ENCODE measurements at places on chromosomes 12 and 14.

GRCh38 chr14:61653507-61653906 lies 41.8 kb upstream of the HIF1A start:
- DNase-seq: no peak

DNA sequence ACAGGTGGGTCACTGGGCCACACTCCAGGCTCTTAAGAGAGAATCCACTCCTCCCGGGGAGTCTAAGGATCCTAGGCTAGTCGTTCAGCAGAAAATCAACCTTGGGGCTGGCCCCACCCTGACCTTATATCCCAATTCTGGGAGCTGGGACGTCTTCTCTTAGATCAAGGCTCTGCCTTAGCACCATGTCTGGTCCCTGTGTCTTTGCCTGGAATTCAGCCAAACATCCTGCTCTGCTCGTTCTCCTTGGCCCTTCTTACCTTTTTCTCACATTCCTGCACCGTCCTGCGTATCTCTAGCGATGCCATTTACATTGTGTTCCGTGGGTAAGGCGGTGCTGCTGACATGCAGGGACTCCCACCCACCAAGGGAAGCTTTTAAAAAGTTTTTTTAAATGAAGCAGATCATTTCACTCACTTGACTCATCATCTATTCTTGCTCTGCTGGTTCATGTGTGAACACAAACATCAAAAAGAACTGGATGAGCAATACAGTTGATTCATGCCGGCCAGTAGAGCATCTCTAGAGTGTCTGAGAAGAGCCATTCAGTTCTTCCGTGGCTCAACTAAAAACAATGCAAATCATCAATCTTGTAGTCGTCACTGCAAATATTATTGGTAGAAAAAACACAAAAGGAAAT lies 50.2 kb downstream of the KCNK13 start:
- no peak for DNase-seq

- DNase-seq: no peak
Observed at GRCh38 chr14:91371011-91371989, 46.3 kb downstream of the CCDC88C start.

- DNase-seq: no peak
Observed at GRCh38 chr12:78767264-78767981, 97.2 kb upstream of the SYT1 start.

DNA sequence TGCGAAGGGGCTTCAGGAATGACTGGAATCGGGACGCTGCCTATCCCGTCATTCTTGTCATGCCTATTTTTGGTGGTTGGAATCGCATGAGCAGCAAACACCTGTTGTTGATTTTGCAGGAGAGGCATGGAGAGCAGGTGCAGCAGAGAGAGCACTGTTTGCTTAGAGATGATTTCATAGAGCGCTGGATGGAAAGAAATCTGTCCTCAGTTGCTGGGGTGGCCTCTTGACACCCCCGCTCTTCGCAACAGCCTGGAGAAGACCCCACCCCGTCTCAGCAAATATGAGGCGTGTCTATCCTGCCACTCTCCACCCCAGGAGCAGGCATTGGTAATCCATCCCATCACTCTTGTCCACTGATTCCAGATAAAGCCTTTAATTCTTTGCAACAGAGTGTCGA lies 19.3 kb upstream of the NCOR2 start:
- DNase-seq: no peak

DNA sequence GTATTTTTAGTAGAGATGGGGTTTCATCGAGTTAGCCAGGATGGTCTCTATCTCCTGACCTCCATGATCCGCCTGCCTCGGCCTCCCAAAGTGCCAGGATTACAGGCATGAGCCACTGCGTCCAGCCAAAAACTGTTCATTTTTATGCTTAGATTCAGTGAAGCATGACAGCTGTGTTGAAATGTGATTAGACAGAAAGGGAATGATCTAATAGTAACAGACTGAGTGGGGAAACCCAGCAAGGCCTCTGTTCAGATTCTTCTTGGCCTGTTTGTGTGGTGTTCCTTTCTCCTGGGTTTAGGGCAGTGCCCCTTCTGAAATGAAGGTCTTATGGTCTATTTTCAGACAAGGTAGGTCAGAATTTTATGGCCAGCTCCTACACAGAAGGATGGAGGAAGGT lies 11.8 kb upstream of the ABCD4 start:
- no peak for DNase-seq

- peak; percentile 39 for DNase-seq
Observed at GRCh38 chr12:68080577-68080976, 79.0 kb downstream of the IFNG start.

- DNase-seq: no peak
Observed at GRCh38 chr12:89156340-89156739, 196.0 kb downstream of the DUSP6 start.

All from CD4-positive, alpha-beta T cell treated with Interferon alpha-2 for 1 hour (primary cell).